Fibroblast of villous mesenchyme (primary cell): ENCODE measurements at places on chromosomes 2 and 18. TPM values are rescaled to one million over a fixed set of nuclear protein-coding genes. Genes with fewer than 3 reads are reported as not detected.
A peak's percentile ranks its signal among the peaks of the same experiment; 100 is the strongest.

The ARHGAP28 gene
- 6.0 and 7.1 TPM in 2 replicates for total RNA-seq

DNA sequence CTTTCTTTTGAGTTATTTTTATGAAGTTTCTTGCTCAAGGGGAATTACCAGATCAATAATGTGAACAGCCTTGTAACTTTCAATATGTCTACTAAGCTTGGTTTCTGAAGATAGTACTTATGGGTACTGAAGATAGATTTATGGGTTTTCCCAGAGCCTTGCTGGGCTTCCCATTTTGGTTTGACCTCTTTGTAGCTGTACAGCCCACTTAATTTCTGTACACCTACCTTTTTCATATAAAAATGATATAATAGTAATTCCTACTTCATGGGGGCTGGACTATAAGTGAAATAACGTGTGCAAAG, 22.2 kb downstream of the IL1R2 start:
- DNase-seq = no peak

DNA sequence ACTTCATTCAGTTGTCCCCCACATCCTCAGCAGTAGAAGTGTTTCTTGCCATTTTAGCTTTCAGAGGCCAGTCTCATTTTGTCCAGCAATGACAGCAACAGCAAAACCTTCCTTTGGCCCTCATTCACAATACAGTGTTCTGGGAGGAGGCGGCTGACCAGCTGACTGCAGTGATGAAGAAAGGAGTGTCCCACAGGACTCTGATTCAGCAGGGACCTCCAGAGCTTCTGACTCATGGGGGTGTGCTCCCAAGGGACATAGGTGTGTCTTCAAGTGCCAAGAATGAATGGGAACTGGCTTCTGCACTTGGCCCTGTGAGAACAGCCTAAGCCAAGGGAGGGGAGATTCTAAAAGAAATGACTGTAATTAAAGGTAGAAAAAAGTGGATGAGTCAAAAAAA, 147.0 kb upstream of the PELI1 start:
- DNase-seq = peak; percentile 89

The CFAP221 gene
- not detected in 2 replicates for total RNA-seq

The SKA1 gene
- 9.0 and 13.4 TPM in 2 replicates for total RNA-seq

DNA sequence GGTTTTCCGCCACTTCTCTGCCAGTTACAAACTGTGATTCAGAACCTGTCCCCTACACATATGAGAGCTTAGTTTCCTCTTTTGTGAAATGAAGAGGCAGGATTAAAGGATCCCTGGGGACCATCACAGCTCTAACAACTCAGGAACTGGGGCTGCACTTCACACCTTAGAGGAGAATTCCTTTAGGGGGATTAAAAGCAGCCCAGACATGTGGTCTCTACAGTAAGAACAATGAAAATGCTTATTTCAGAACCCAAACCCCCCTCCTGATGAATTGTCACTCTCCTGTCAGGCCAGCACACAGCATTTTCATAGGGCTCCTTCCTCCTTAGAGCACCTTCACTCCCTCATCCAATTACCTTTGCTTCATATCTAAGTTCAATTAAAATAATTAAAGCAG, 101.5 kb upstream of the NEDD4L start:
- no peak for DNase-seq

The AQP12B gene
- not detected in 2 replicates for total RNA-seq

GRCh38 chr2:165535471-165535870, 66.0 kb downstream of the CSRNP3 start:
- peak; percentile 10 for DNase-seq

The AP1S3 gene
- total RNA-seq = 4.7 and 5.8 TPM in 2 replicates

DNA sequence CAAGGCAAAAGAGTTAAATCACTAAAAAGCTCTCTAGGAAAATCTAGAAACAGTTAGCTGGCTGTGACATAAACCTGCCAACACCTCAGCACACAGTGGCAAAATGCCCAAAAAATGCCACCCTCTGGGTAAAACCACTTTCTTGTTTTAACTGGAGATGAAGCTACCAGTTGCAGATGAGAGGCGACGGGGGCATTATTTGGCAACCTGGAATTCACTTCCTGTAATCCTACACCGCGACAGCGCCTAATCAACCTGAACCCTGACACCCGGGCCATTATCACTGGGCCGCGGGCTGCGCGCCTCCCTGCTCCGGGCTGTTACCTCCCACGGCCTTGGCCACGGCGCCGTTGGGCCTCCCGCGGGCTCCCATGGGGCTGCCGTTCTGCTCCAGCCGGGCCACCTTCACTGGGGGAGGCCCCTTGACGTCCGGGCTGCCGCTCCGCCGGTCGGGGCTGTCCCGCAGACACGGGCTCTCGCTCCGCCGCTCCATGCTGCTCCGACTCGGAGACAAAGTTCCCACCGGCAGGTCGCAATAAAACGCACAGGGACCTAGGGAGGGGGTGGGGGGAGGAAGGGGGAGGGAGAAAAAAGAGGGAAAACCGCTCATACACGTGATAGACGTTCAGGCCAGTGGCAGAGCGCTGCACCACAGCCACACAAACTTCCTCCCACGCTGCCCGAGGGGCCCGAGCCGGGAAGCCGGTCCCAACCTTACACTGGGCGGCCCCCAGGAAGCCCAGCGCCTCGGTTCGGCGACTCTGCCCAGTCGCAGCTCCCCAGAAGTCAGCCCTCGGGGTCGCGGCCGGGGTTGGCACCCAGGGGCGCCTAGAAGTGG, 2.0 kb downstream of the SATB2 start:
- no peak for DNase-seq

The TFCP2L1 gene
- not detected in 2 replicates for total RNA-seq

DNA sequence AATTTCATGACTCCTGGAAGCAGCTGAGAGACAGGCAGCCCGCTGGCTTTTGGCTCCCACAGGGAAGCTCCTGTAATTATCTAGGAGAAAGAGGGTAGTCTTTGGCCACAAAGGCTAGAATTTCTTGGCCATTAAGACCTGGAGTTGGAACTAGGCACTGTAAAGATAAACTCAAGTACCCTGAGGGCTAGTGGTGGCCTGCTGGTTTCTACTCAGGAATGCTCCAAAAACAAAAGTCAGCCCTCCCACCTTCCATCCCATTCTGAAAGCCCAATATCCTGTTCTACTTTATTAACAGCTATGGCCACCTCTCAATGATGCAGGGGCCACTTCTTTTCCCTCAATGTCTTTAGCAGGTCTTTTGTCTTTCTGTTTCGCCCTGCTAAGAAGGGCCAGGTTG, 34.0 kb upstream of the CYP26B1 start:
- no peak for DNase-seq

- DNase-seq = no peak
Observed at GRCh38 chr18:28793901-28794300, 617.0 kb upstream of the CDH2 start.

DNA sequence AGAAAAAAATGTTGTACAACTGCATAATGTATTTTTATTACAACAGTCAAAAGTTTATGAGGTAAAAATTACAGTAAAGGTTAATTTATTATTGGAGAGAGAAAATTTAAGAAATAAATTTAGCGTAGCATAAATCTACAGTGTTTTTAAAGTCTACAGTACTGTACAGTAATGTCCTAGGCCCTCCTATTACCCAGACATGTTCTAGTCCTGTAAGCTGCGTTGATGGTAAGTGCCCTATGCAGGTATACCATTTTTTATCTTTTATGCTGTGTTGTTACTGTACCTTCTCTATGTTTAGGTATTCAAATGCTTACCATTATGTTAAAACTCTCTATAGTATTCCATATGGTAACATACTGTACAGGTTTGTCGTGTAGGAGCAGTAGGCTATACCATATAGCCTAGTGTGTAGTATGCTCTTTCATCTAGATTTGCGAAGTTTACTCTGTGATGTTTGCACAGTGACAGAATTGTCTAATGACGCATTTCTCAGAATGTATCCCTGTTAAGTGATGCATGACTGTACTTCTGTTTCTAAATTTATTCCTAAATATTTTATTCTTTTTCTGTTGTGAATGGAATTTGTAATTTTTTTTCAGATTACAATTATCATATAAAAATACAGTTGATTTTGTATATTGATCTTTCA, 24.5 kb downstream of the ABI2 start:
- no peak for DNase-seq

DNA sequence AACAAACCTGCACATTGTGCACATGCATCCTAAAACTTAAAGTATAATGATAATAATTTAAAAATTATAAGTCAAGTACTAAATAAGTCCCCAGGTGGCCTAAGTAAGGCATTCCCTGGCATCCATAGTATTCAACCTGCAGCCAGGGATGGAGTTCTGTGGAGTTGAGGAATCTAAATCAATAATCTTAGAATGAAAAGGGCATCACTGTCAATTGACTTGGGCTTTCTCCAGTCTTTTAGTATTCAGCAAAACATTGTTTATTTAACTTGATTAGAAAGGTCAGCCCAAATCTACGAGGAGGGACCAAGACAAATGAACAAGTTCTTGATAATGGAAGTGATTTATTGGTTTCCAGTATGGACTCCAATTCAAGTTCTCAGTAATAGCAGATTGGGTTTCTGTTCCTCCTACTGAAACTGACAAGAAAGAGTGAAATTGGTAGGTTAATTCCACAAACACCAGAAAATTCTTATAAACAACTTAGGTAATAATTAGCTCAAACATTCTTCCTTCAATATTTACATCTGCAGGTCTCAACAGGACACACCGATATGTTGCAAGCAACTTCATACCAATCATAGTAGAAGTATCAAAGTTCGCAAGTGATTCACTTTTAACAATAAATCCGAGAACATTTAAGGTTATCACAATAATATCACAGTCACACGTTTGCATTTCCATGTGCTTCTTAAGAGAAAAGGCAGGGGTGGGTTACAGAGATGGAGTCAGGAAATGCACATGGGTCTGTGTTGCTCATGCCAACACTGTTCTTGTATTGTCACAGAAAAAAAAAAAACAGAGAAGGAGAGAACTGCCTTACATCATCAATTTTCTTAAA, 51.7 kb upstream of the EHBP1 start:
- peak; percentile 22 for DNase-seq

The CFAP65 gene
- total RNA-seq = not detected in 2 replicates

- no peak for DNase-seq
Observed at GRCh38 chr2:167411367-167411766, 523.1 kb downstream of the XIRP2 start.

DNA sequence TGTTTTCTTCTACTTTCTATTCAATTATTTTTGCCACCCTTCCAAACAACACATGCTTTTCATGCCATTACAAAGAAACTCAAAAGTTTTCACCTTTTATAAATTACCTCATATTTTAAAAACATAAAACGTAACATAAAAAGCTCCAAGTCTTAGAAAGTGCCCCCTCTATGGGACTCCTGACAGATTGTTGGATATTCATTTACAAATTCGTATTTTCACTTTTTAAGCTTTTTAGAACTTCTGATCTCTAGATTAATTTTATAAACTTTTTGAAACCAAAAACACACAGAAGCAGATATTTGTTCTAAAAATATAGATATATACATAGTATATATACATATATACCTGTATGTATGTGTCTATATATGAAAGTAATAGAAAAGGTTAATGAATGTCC, 1.5 kb downstream of the COL5A2 start:
- peak; percentile 47 for DNase-seq

DNA sequence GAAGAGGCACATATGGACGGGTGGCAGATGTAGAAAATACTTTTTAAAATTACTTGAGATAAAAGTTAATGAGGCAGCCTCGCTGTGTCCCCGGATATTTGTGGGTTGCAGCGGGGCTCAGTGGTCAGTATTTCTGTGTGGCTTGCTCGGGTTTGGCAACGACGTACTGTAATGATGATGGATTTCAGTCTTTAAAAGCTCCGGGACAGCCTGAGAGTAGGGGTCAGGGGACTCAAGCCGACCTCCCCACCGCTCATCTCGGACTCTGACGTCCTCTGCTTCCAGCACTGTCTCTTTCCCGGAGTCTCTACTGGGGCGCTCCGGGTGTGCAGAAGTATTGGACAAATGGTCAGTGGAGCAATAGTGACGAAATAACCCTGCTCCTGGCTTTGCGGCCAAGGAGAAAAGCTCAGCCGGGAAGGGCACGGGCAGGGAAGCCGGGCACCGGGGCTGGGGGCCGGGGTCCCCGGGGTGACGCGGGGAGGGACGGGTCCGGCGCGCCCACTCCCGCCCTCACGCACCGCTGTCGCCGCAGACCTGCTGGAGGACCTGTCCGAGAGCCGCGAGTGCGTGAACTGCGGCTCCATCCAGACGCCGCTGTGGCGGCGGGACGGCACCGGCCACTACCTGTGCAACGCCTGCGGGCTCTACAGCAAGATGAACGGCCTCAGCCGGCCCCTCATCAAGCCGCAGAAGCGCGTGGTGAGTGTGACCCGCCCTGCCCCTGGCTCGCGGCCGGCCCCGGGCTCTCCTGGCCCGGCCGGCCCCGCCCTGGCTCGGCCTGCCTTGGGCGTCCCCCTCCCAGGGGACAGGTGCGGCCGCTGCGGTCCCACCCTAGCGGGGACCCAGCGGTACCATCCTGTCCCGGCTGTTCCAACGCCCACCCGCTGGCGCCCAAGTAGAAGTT, 7.3 kb downstream of the GATA6 start:
- peak; percentile 78 for DNase-seq

The POTEF gene
- 4.8 TPM in 1 of 2 replicates, not detected in the other for total RNA-seq

The EPB41L3 gene
- total RNA-seq = 0.43 and 0.97 TPM in 2 replicates

DNA sequence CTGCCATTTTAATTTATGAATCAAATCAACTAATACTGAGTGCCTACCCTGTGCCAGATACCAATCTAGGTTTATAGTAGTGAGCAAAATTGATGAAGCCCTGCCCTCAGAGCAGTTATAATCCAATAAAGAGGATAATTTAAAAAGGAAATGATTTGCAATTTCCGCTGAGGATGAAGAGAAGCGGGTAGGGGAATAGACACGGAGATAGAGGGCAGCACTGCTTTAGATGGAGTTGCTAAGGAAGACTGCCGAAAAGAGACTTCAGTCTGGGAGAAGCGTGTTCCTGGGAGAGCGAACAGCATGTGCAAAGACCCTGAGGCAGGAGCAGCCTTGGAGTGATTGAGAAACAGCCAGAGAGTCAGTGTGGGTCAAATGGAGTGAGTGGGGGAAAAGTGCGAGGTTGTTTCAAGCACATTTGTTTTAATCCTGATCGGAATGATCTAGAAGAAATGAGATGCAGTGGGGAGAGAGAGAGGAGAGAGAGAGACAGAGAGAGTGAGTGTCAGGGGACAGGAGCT, 12.4 kb downstream of the LAMA3 start:
- DNase-seq = no peak

- no peak for DNase-seq
Observed at GRCh38 chr2:3249476-3249962, 128.1 kb downstream of the EIPR1 start.

- DNase-seq = no peak
Observed at GRCh38 chr2:84912984-84913383, 7.5 kb downstream of the TMSB10 start.

GRCh38 chr2:150279686-150280085, 207.8 kb downstream of the RND3 start:
- DNase-seq = peak; percentile 7

GRCh38 chr18:25239151-25239550, 112.8 kb downstream of the ZNF521 start:
- DNase-seq = no peak

- DNase-seq = no peak
Observed at GRCh38 chr18:63001861-63002260, 286.5 kb downstream of the PHLPP1 start.

DNA sequence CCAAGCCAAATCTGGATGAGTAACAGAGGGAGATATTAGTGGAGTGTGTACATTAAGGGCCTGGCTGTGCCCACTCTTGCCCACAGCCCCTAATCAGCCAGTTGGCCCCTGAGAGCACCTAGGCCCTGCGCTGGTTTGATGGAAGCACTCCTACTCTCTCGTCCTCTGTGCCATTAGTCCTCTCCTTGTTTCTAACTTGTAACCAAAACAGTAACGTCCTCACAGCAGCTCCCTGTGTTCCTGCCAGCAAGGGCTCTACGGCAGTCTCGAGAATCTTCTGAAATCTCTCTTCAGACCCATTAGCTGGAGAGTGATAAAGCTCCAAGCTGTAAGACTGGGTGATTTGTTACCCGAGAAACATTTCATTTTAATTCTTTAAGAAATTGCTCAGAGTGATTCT, 76.1 kb downstream of the LRRC30 start:
- no peak for DNase-seq
